Foreskin fibroblast (primary cell): ENCODE measurements at places on chromosomes 5 and 9.

- peak; percentile 88 for DNase-seq
These were observed 20.6 kb upstream of the PTGES start for GRCh38 chr9:129773262-129774048.

GRCh38 chr9:123339666-123340510 is 16.1 kb upstream of the CRB2 start:
- DNase-seq: no peak

- no peak for DNase-seq
These were observed 19.3 kb upstream of the CARTPT start for GRCh38 chr5:71699751-71700150.

GRCh38 chr9:107422189-107423185 is 67.1 kb downstream of the KLF4 start:
- DNase-seq: peak; percentile 85

DNA sequence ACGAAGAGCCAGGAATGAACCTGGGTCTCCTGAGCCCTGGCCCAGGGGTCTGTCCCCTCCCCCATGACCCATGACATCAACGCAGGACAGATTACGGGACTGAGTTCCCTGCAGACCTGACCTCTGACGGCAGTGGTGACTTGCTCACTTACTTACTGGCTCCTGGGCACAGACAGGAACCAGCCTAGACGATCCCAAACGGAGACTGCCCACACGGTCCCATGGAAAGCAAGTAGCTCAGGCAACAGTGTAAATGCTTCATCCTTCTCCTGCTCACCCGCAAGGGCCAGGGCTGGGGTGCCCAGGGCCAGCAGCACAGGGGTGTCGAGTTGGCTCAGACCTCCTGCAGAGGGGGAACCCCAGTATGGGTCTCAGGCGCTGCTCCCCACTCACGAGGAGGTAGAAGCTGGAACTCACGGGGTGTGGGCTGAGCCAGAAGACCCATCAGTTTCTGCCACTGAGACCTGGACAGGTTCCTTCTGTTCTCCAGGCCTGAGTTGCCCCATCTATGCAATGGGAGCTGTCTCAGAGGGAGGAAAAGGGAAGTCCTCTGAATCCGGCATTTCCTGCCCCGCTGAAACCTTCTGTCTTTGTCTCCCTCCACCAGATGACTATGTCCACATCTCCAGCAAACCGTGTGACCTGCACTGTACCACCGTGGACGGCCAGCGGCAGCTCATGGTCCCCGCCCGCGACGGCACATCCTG is 5.6 kb downstream of the ADAMTSL2 start:
- no peak for DNase-seq

DNA sequence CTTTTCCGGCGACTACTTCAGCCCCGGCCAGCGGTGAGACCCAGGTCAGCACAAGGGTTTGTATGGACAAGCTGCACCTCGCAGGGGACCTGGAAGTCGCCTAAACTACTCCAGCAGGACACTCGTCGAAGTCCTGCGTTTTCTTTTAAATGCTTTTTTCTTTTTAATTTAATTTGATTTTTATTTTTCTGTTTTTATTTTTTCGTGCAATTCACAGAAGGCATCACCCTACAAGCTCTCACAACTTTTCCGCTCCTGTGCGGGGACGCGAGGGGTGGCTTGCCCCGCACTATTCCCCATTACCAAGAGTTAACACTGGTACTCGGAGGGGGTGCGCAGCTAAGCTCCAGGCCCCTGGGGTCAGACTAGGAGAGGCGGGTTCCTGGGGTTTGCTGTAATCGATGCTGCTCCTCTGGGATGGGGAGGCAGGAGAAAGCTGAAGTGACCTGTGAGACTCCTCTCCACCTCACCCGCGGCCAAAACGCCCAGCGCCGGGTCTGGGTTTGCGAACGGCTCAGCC is 1.3 kb downstream of the EDIL3 start:
- DNase-seq: no peak

DNA sequence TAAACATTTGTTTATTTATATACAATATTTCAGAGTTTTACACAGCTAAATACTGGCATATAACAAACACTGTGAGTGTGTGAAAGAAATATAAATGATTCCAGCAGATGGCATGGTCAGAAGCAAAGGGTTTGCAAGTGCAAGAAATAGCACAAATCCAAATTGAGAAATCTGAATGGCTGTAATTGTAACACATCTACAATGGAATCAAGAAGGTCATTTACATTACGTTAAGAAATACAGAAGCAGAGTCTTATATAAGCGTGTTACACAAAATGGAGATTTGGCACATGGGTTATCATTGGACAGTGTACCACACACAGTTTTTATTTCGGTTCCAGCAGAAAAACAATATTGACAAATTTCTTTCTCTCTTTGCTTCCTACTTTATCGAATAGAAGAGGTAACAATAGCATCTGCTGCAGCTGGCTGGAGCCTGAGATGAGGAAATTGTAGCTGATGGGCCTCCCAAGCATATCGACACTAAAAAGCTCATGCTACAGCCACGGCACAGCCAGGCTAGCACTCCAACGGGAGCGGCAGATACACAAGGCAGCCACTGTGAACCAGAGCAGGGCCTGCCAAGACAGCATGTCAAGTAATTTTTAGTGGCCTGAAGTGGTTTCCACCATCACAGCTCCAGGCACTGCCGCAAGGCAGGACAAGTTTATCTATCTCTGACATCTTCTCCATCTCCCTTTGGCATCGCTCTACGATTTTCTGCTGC is 564.6 kb upstream of the DMAC1 start:
- no peak for DNase-seq

DNA sequence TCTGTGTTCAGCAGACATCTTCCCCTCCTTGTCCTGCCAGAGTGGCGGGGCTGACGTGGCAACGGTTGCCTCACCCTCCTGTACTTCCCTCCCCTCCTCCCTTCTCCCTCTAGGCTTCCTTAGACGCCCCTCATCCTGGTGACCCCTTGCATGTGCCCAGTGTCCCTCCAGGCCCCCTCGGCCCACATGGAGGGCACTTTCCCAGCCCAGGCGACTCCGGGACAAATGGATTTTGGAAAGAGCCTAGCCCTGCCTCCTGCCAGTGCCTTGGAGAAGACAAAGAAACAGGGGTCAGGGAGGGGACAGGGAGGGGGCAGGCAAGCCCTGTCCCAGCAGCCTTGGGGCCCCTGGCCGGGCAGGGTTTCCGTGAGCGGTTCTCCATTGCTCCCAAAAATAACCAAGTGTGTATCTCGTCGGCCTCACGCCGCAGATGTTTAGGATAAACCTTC is 38.3 kb upstream of the NEURL1B start:
- peak; percentile 11 for DNase-seq

DNA sequence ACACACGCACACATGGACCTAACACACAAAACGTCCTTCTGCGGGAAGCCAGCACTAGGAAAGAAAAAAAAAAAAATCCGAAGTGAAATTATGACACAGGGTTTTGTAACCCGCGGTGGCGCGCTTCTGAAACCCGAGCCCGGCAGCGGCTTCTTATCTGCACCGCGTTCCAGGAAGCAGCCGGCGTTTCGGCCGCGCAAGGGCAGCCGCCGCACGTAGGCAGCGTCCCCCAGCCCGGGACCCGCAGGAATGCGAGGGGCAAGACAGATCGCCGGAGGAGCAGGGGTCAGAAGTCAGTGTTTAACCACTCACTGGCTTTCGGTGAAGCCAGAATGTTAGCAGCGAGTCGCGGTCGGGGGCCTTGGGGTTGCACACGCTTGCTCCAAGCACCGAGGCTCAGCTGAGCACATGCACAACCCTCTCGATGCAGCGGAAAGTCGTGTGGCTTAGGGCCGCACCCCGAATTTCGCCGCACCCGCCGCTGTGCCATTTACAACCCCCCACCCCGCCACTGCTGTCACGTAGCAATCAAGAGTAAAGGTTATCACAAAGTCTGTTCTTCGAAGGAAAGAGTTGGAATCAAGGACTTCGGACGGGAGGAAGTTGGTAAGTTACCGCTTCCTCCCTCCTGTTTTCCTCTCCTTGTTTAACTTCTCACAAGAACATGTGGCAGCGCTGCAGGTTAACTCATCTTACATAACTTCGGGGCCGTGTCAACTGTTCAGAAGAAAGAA is 167.9 kb downstream of the AUH start:
- peak; percentile 91 for DNase-seq

DNA sequence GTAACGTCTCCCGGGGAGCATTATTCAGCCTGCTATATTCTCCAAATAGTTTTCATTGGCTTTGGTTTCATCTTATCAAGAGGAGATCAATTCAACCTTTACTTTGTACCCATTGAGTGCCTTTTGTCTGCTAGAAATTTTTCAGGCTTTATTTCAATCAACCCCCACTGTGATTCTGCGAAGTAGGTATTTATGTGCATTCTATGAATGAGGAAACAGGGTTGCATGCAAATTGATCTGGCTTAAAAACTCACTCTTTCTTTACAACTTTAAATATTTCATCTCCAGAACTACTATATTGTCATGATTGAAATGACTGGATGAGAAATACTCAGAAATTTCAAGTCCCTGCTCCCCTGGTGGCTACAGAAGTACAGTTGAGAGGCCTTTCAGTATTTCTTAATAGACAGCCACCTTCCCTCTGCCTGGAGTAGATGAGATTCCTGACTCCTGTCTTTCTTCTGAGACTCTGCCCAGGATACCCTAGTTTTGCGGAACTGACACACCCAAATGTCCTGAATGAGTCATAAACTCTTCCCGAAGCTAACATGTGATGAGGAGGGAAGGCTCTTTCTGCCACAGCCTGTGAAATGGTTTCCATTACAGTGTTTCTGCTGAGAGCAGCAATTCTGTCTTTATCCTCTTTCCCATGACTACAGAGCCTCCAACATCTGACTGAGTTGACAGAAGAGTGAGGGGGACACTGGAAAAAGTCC is 52.6 kb upstream of the TNC start:
- peak; percentile 68 for DNase-seq

- peak; percentile 81 for DNase-seq
These were observed 108.9 kb upstream of the LHFPL2 start for GRCh38 chr5:78757269-78758053.

- DNase-seq: no peak
These were observed 195.0 kb downstream of the ADAMTSL1 start for GRCh38 chr9:18668944-18669343.

- no peak for DNase-seq
These were observed 199.6 kb downstream of the ERCC6L2 start for GRCh38 chr9:96075111-96075510.

- DNase-seq: no peak
These were observed 27.3 kb upstream of the TTC23L start for GRCh38 chr5:34811706-34812105.

DNA sequence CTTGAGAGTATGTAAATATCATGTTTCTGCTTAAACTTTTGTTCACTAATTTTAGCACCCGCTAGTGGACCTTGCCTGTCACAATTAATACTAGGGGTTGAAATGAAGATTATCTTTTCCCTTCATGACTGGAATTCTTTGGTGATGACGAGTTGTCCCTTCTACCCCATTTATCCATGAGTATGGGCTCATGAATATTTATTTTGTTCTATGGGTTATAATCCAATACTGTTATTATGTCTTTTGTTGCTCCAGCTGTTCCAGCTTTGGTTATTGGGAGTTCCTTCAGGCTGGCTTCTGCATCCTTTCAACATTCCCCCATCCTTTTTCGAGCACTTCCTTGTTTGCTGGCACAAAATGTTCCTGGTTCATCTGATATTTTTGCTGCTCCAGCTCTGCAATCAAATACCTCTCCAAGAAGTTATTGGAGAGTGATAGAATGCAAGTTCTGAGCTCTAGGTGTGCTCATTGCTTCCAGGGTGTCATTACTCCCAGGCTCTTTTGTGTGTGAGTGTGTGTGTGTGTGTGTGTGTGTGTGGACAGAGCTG is 19.7 kb upstream of the ARHGEF28 start:
- peak; percentile 29 for DNase-seq

- no peak for DNase-seq
These were observed 446.9 kb upstream of the CD180 start for GRCh38 chr5:67643536-67643935.

DNA sequence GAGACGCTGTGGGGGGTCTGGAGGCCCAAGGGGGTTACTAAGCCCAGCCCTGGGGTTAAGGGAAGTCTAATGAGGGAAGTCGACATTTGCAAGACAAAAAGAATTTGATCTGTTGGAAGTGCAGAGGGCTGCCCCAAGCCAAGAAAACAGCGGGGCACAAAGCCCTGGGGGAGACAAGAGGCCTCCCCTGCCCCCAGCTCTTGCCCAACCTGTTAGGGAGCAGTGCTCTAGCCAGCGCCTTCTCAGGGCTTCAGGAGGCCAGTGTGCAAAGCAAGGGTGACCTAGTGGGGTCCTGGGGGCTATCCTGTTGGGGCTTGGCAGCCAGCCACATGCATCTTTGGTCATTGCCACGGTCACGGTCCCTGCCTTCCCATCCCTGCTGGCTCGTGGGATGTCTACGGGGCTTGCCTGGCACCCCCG is 25.2 kb downstream of the GFI1B start:
- DNase-seq: no peak

DNA sequence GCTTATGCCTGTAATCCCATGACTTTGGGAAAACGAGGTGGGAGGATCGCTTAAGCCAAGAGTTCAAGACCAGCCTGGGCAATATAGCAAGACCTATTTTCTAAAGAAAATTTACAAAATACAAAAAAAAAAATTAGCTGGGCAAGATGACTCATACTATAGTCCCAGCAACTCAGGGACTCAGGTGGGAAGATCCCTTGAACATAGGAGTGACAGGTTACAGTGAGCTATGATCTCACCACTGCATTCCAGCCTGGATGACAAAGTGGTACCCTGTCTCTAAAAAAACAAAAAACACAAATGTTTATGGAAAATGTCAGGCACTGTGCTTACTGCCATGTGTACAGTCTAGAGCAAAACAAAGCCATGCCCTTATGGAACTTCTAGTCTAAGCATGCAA is 823.3 kb upstream of the DMAC1 start:
- DNase-seq: no peak

DNA sequence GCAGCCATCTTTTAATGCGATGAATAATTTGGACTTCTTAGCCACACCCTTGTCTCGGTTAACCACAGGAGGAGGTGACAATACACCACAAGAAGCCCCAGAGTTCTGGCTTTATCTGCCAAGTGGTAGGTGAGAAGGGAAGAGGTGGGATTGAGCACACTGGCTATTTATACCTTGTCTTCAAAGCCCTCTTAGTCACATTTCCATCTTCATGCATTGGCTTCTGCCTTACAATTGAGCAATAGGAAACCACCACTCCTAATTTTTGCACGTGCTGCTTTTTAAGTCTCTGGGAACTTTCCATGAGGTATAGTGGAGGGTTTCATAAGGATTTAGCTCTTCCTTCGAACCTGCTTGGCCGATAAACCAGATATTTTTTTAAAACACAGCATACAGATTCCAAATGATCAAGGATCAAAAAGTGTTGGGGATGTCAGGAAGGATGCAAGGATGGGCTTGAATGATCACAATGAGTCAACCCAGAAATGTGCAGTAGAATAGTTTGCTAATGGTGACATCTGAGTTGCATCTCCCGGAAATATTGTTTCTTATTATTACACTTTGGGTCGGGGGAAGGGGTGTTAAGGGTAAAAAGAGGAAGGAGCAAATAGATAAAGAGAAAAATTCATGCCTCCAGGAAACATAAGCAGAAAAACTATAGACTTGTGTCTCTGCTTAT is 25.5 kb downstream of the PLAC8L1 start:
- peak; percentile 32 for DNase-seq

DNA sequence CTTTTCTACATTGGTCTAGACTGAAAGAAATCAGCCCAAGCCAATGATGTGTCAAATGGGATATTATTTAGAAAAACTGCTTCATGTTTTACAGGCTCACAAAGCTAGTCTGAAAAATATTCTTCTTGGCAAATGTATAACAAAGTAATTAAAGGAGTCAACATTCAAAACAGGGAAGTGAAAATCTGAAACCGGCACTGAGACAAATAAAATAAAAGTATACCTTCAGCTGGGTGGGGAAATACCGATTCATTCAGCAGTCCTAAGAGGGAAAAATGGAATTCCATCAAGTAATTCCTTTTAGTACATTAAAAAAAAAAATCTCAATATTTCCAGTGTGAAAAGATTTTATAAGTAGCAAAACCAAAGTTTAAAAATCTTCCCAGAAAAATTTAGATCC is 259.6 kb upstream of the SLC24A2 start:
- no peak for DNase-seq
